Stimulated activated CD4-positive, alpha-beta T cell treated with anti-CD3 and anti-CD28 coated beads, Interleukin-12 subunit alpha, Interleukin-12 subunit beta, amount 100 ng/mL, for 48 hours (primary cell): ENCODE measurements at places on chromosomes 7 and 10.

DNA sequence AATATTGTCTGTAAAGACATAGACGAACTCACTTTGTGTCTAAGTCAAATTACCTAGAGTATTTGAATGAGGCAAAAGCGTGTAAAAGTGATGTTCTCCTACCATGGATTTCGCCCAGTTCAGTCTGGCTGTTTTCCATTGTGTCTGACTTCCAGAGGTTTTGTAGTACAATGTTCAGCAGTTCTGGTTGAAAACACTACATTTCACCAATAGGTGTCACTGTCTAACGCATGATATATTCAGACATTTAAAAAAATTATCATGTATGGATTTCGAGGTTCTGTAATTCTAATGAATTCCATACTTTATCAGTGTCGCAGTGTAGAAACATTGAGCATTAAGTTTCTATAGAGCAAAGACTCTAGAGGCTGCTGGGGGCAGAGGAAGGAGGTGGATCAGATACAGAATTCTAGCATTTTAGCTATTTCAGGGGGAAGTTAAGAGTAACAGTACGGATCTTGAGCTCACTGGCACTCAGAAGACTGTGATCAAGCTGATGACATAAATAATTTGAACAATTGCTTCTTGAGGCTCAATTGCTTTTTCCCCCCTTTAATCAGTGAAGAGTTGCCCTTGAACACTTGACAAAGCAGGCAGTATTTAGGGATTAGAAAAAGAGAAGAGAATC lies 196.9 kb upstream of the RHOBTB1 start:
- DNase-seq = no peak

DNA sequence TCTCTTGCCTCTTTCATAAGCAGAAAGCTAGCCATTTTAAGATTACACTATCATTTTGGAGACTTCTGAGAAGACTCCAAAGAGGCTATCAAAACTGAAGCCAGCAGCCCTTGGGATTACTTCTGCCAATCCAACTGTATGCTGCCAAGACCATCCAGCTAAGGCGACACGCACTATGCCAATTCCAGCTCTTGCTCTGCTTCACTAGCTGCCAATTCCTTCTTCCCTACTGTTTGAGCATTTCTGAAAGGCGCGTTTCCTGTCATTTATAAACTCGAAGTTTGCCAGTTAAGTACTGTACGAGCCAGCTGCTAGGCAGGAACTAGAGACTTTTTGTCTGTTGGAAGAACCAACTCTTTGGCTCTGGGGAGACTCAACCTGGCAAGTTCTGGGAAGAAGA lies 36.5 kb downstream of the MALSU1 start:
- no peak for DNase-seq

- no peak for DNase-seq
Observed at GRCh38 chr7:134777908-134778580, 1.4 kb upstream of the CALD1 start.

GRCh38 chr7:22229148-22229547 lies 127.8 kb downstream of the RAPGEF5 start:
- no peak for DNase-seq

DNA sequence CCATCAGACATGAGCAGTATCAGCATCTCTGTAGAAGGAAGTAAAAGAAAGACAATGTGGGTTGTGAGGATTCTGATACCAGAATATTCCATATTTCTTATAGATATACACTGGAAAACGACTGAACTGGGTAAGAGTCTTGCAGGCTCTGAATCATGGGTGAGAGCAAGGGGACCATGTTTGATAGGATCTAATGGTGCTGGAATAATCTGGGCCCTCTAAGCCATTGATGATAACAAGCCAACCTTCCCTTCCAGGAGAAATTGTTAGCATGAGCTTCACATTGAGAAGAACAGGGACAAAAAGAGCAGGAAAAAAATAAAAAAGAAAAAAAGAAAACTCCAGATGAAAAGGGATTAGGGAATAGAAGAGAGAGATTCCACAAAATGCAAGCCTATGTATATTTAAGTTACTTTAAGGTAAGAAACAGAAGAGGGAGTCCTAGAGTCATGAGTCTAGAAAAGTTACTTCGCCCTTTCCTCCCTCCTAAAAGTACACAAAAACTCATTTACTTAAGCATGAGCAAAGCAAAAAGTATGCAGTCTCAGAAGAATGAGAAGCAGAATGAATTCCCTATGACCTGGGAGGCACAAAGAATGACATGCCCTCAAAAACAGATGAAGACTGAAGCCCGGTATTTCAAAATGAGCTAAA lies 181.9 kb downstream of the TMEM26 start:
- DNase-seq = no peak

DNA sequence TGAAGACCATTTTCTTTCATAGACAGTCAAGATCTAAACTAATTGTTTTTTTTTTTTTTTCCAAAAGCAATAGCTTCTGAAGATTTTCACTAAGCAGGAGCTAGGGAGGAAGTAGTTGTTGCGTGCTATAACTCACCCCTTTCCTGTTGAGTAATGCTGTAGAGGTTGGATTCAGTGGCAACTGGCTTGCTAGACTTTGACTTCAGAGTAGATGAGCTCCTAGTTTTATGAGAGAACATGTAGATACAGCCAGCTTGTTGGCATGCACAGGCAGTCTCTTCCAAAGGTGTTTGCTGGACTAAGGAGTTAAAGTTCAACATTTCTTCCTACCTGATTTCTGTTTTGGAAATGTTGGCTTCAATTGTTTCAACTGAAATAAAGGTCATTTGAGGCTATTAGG lies 66.2 kb upstream of the MXI1 start:
- DNase-seq = no peak

DNA sequence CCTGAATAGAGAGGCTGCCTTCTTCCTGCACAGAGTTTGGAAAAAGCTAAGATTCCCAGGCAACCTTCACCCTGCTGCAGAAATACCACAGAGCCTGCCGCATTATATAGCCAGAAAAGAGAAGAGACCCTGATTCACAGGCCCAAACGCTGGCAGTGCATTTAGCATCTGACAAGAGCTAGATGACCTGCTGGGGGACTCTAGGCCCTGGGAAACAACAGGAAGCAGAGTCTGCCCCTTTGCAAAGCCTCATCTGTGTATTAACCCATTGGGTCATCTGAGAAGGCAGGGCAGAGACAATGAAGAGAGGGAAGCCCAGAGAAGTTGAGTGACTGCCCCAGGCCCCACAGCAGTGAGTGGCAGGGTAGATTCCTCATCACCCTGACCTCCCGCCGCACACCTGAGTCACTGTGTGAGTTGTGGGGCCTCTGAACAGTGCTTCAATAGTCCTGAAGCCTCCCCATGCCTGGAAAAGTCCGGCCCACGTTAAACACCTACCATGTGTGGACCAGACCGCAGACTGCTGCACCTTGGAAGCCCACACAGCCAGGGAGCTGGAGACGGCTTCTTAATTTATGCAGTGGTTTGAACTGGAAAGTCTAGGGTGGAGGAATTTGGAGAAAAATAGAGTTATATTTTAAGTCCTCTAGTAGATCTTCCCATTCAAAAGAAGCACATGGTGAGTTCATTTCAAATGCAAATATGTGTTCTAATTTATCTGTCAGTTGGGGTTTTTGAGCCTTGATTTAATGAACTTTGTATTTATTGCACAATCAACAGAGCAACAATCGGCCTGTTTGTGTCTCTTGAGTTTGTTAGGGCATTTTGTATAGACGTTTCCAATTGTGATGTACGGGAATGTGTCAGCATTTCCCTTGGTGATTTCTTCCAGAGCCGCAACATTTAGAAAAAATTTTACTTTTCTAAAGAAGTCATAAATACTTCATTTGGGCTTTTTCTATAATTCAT lies 80.4 kb upstream of the GPR26 start:
- DNase-seq = no peak

- no peak for DNase-seq
Observed at GRCh38 chr10:91607646-91608403, 25.0 kb downstream of the PPP1R3C start.

GRCh38 chr7:80420876-80421275 lies 91.0 kb downstream of the GNAT3 start:
- DNase-seq = no peak

DNA sequence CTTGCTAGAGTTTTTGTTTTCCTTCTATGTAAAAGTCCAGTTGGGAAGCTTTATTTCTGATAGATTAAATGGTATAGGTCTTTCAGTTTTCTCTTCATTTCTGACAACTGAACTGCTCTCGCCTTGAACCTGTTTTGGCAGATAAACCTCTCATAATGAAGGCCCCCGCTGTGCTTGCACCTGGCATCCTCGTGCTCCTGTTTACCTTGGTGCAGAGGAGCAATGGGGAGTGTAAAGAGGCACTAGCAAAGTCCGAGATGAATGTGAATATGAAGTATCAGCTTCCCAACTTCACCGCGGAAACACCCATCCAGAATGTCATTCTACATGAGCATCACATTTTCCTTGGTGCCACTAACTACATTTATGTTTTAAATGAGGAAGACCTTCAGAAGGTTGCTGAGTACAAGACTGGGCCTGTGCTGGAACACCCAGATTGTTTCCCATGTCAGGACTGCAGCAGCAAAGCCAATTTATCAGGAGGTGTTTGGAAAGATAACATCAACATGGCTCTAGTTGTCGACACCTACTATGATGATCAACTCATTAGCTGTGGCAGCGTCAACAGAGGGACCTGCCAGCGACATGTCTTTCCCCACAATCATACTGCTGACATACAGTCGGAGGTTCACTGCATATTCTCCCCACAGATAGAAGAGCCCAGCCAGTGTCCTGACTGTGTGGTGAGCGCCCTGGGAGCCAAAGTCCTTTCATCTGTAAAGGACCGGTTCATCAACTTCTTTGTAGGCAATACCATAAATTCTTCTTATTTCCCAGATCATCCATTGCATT lies 27.1 kb downstream of the MET start:
- DNase-seq = no peak

DNA sequence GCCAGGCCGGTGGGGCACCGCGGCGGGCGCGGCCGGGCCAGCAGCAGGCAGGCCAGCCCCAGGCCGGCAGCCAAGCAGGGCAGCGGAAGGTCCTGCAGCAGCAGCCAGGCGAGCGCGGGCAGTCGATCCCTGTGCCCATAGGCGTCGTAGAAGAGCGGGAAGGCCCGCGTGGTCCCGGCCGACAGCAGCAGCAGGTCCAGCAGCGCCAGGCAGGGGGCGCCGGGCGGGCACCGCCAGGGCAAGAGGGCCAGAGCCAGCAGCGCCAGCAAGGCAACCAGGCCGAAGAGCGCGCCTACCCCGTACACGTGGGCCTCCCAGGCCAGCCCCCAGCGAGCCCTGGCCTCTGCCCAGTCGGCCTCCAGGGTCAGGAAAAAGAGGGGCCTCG lies 8.4 kb upstream of the RBM28 start:
- no peak for DNase-seq

DNA sequence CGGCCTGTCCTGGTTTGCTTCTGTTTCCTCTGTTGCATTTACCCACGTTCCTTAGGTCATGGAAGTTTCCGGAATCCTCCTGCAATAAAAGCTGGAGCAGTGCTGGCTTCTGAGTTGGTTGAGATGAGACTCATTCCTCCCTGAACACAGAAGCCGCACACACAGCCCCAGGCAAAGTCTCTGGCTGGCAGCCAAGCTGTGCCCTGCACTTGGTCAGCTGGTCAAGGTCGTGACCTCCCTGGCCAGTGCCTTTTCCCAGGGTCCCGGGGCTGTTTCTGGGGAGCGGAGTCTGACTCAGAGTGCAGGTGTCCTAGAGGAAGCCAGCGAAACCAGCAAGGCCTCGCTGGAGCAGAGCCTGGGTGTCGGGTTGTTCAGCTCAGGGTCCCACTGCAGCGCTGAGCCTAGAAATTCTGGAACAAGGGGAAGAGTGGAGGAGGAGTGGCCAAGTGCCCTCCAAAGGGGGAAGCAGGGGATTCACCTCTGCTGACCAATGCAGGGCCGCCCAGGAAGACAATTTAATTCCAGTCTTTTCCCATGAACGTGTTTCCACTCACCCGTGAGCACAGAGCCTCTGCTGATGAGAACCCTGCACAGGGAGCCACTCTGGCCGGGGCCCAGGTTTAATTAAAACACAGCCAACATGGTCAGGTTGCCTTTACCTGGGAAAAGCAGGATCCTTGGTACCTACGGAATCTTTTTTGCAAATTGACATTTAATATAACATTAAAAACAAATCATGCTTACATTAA lies 245.5 kb upstream of the PPP2R2D start:
- DNase-seq = no peak

GRCh38 chr7:96045181-96045580 lies 272.8 kb downstream of the DYNC1I1 start:
- no peak for DNase-seq

DNA sequence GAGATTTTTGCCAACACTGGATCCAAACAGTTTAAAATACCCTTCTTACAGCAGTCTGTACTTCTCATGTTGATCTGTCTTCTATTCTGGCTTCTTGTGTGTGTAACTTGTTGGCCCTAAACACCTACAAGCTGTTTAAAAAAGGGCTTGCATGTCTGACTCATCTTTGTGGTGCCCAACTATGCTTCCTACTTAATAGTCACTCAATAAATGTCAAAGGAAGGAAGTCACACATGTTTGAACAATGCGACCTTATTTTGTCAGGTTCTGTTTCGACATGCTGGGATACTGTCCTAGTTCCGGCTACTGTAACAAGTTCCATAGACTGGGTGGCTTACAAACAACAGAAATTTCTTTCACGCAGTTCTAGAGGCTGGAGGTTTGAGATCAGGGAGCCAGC lies 9.4 kb upstream of the GRK5 start:
- no peak for DNase-seq

- no peak for DNase-seq
Observed at GRCh38 chr7:17558135-17558534, 259.7 kb downstream of the AHR start.

- DNase-seq = no peak
Observed at GRCh38 chr10:71603150-71603549, 116.4 kb downstream of the C10orf105 start.

GRCh38 chr10:69899727-69900595 lies 98.3 kb downstream of the COL13A1 start:
- DNase-seq = no peak

- no peak for DNase-seq
Observed at GRCh38 chr10:48932831-48933664, 6.6 kb downstream of the LRRC18 start.

- no peak for DNase-seq
Observed at GRCh38 chr7:2030475-2031450, 202.0 kb downstream of the MAD1L1 start.

DNA sequence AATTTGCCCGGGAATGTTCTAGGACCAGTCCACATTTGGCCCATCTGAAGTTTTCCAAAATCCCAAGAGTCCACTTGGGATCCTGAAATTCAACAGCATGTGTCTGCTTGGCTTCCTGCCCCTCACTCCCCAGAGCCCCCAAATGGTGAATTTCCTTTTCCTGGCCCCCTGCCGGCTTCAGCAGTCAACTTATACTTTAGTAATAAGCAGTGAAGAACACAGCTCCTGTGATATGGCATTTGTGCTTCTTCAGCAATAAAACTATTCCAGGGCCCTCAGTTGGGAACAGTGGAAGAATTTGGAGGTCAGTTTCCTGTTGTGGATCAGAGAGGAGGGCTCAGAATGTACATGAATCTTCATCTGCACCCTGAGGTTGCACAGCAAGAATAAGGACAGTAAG lies 51.1 kb downstream of the PRF1 start:
- no peak for DNase-seq

DNA sequence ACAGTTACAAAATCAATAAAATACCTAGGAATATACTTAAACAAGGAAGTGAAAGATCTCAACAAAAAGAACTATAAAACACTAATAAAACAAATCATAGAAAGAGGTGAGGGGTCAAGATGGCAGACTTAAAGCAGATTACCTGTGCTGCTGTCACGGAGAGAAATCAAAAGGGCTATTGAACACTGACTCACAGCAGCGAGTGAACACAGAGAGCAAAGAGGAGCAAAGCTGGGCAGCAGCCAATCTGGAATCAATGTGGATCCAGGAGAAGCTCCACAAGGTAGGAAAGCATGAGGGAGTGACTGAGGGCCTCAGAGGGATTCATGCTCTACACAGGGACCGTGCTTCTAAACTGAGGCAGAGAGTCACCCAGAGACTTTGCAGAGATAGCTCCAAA lies 562.0 kb upstream of the SEMA3D start:
- DNase-seq = no peak

- no peak for DNase-seq
Observed at GRCh38 chr10:36087006-36088005, 445.2 kb upstream of the FZD8 start.
